ENCODE measurements at places on chromosomes 1 and 21.
A peak's percentile ranks its signal among the peaks of the same experiment; 100 is the strongest.

DNA sequence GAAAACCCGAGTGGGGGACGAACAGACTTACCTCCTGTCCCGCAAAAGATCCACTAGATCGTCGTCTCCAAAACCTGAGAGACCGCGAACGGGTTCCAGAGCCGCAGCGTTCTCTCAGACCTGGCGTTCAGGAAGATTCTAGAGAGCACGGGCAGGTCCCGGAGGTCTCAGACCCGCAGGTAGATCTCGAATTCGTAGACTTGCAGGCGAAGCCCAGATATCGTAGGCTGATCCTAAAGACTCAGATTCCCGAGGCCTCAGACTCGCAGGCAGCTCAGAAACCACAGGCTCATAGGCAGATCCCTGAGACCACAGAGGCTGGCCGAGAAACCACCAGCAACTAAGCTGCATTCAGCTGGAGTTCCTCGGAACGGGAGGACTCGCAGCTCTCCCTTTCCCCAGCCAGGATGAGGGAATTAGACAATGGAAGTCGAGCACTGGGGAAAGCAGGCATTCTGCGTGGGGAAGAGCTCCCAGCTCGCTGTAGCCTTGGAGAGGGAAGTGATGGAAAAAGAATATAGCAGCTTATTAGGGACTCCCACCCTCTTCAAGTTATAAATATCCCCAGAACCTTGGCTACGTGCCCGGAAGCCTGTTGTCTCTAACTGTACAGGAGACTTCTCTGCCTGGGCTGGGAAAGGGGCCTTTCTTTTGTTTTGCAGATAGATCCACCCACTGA, at the start of gene ZNF436:
TSS of gene ZNF436 (minus strand) at position 502 of the 679 bp plus-strand sequence. CDS start 1,831 bp downstream, outside the sequence.
- DNase-seq, result peak; percentile 58

- no peak for DNase-seq
Measured at GRCh38 chr21:35644523-35644922, 415.8 kb downstream of the SETD4 start.

GRCh38 chr1:50098591-50099021, 10.1 kb upstream of the ELAVL4 start:
- DNase-seq, result no peak

DNA sequence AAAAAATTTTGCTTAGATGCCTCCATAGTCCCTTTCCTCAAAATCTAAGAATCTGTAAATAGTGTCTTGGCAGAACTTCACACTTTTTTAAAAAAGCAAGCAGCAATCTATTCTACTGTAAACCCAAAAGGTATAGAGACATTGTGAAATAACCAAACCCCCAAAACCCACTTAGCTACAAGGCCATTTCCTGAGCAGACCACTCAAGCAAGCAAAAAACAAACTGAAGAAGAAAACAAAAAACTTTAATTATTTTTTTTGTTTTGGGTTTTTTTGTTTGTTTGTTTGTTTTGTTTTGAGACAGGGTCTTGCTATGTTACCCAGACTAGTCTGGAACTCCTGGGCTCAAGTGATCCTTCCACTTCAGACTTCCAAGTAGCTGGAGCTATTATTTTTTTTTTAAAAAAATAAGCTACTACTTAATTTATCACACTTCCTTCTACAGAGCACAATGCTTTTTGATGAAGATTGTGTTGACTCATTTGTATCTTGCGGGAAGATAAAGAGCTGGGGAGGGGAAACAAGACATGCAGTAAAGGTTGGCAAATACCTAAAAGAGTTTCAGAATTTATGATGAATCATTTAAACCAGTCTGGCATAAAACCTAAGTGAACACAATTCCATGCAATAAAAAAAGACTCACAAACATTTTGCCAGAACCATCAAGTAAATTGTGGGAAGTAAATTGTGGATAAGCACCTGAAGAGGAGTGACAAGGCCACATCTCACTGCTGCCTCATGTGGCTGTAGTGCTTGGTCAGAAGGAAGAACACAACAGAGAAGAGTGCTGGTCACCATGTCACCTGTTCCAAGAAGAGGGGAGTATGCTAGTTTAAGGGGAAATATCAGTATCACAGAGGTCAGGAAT, 2.7 kb upstream of the PTPN22 start:
- peak; percentile 21 for DNase-seq

- DNase-seq, result no peak
Measured at GRCh38 chr1:9621032-9621431, 30.5 kb upstream of the PIK3CD start.

DNA sequence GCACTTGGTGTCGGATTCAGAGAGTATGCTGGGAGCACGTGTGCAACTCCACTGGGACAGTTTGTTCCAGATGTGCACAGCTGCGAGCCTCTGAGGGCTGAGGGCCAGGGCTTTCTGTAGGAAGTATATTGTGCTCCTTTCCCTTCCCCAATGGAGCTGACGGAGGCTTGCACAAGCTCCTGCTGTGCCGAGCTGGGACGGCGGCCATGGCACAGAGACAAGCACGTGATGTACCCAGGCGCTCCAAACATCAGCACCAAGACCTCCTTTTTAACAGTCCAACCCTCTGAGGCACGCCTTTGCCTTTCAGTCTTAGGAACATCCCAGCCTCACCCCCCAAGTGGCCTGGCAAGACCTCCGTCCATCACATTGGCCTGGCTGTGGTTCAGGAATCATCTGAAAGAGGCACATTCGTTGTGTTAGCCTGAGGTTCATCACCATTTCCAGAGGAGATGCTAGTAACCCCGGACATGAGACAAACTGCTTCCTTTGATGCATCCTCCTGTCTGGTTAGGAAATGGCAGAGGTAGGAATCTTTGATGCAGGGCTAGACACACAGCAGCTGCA, 339.2 kb upstream of the KAZN start:
- DNase-seq, result no peak

Measured in NCI-H526 (cell line).